Activated naive CD4-positive, alpha-beta T cell (primary cell): ENCODE measurements at places on chromosomes 5 and 9.

DNA sequence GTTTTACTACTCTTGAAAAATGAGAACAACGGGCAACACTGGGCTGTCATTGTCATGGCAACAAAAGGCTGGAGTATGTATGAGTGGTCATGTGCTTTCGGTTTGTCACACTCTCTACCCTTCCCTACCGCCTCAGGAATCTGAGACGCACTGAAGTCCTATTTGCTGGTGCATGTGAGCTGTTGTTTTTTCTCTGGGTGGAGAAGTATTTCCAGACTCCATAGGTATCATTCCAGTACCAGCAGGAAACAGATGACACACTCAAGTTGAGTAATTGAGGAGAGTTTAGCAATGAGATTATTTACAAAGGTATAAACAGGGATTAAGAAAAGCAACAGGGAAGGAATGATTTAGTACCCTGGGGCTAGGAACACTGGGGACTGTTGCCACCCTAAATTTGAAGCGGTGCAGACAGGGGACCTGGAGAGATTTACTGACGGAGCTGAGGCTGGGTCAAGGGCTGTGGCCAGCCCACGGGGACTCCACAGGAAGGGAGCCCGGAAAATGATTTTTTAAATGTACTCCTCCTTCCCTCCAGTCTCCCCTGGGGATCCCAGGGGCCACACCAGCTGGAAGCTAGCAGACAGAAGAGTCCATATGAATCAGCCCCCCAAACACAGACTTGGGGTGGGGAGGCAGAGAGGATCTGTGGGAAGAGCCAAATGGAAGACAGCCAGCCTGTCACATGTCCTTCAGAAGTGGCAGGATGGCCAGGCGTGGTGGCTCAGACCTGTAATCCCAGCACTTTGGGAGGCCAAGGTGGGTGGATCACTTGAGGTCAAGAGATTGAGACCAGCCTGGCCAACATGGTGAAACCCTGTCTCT, 13.2 kb upstream of the ZBTB43 start:
- no peak for DNase-seq

DNA sequence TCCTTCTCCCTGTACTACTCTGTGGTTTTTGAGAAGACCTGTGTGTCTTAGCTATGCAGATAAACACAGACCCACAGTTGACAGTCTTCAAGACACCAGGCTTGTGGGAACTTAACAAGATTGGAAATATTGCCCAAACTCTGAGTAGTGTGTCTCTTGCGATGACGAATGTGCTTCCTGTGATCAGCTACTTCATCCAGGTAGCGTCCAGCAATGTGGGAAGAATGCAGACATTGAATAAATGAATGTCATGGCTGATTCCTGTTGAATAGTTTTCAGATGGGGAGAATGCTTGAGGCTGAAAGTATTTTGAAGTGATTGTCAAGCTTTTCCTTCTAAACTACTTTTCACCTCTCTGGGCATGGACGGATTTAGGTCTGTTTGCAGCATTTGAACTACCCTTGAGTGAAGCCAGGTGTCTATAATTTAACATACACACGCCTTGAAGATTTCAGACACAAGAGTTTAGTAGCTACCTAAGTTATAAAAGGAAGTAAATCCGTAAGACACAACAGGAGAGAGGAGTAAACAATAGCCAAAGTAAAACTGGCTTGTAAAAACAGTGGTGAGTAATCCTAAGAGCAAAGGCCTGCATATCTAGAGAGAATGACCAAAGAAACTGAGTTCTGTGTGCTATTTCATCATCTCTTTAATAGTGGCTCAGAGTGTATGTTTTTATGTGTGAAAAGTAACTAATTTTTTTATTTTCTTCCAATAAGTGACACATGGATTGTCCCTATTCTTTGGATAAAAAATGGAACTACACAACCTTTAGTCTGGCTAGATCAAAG, 30.0 kb upstream of the ARL14EPL start:
- DNase-seq: no peak

DNA sequence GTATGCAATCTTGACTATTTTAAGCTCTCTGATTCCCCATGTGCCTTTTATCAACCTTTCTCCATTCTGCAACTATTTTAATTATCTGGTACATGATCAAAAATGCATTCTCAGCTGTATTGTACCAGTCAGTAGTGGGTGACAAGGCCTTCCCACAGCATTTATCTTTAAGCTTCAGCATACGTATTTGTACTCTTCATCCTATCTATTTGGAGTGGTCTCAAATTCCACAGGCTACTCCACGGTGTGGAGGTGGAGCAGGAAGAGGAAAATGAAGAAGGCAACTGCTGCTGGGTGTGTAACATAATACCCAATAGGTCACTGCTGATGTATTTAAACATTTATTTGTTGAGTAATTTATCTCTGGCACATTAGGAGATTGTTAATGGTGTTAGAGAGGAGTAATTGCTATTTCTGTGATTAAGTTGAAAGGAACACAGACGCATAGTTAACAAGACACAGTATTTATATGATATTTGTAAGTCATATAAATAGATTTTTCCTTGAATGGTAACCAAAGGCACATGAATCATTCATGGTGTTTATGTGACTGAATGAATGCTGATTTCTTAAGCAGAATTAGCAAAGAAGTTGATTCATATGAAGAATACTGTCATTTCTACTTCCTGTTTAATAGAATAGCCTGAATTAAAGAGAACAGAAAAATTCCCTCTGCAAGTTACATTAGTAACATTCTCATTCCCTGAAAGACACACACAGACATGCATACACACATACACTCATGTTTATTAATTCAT, 153.8 kb upstream of the NR3C1 start:
- DNase-seq: no peak

- DNase-seq: no peak
Observed at GRCh38 chr9:133542002-133542401, 7.5 kb downstream of the ADAMTSL2 start.
